NCI-H526 (cell line): ENCODE measurements at places on chromosomes 11 and 22.

- no peak for DNase-seq
These were observed 107.4 kb downstream of the PGR start for GRCh38 chr11:101022256-101022655.

DNA sequence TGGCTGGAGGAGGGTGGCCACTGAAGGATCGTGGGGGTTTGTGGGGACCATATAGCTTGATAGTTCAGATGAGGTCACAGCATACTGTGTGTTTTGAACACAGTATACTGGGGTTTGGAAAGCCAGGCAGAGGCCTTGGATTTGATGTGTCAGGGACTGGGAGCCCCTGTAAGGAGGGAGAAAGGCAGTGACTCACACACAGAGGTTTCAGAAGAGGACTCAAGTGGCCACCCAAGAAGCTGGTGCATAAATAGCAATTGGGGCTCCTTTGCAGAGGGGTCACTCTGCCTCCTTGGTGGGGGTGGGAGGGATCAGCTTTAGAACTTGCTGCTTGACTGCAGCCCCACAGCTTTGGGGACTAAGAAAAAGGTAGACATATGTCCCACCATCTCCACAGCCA is 39.3 kb downstream of the SLC5A1 start:
- DNase-seq, result no peak

DNA sequence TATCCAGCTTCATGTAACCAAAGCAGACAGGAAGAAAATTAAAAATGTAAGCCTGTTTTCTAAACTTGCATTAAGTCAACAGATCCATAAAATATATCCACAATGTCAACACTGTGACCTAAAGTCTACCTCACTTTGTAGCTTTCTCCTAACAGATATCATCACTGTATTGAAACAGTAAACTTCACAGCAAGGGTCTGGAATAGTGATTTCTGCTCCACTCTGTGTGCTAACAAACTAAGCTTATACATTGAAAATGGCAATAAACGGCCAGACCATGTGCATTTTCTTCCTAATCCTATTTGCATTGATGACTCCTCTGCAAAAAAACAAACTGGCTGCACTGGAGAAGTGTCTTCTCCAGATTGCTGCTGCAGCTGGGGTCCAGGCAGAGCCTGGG is 26.8 kb downstream of the CADM1 start:
- peak; percentile 80 for DNase-seq

DNA sequence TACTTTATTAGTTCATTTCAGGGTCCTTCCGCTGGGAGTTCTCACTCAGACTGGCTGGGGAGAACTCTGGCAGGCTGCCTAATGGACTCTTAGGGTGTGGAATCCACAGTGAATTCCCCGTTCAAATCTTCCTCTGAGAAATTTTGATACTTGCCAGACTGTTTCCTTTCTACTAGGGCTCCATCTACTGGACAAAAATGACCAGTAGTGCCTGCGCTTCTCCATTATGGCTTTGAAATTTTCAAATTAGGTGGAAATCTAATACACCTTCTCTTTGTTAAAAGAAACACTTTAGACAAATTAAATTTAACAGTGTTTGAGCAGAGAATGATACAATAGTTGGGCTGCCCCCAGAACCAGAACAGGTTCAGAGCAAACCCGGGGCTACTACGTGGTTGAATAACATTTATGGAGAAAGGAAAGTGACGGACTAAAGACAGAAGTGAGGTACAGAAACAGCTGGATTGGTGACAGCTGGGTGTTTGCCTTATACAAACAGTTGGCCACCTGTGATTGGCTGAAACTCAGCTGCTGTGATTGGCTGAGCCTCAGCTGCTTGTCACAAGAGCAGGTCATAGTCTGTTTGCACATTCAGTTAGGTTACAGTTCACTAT is 52.9 kb upstream of the FDX1 start:
- DNase-seq, result peak; percentile 96

DNA sequence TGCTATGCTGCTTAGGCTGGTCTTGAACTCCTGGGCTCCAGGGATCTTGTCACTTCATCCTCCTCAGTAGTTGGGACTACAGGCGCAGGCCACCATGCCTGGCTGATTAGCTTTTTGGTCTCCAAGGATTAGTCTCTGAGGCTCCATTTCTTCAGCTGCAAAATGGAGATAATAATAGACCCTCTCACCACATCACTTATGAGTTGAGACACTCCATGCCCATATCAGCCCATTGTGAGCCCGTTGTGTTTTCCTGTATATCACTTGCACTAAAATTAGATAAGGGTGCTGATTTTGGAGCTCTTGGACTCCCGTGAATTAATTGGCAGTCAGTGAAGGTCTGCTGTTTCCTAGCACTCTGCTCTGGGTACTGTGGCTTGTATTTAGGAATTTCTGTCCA is 36.0 kb downstream of the DEPDC5 start:
- DNase-seq, result no peak

- peak; percentile 47 for DNase-seq
These were observed 1132.1 kb upstream of the CNTN5 start for GRCh38 chr11:97888641-97889040.

DNA sequence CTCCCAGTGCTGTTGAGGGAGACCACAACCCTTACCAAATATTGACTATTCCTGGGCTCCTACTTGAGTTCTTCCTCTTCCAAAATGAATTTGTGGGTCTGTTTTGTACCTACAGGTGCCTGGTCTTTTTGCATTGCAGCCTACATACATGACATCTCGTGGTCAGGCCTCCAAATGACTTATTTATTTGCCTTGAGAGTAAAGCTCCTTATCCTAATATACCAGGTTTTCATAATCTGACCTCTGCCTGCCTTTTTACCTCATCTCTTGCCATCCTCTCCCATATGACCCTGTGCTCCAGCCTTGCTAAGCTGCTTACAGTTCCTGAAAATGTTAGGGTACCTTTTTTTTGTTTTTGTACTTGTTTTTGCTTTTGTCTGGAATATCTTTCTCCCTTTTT is 130.4 kb downstream of the UVRAG start:
- peak; percentile 3 for DNase-seq

DNA sequence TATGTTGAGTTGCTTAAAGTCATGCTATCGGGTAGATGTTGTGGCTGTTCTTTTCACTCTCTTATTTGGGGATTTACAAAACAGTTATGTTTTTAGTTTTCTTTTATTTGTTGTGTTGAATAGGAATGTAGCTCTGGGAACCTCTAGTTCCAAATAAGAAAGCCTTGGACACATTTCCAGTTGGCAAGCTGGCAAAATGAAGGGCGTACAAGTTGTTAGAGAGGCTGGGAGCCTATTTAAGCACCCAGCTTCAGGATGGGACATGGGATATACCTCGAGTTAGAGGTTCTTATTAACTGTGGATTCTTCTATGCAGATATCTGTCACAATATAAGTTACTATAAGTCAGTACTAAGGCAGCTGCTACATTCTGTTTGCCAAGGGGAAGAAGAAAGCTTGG is 22.8 kb downstream of the PPARA start:
- no peak for DNase-seq

GRCh38 chr11:118911113-118911879 is 14.4 kb downstream of the BCL9L start:
- peak; percentile 89 for DNase-seq

- DNase-seq, result no peak
These were observed 374 bp downstream of the NLRP10 start for GRCh38 chr11:7964873-7965272.

GRCh38 chr11:97557399-97557798 is 1167.6 kb downstream of the JRKL start:
- no peak for DNase-seq

- DNase-seq, result no peak
These were observed 81.8 kb upstream of the SHANK2 start for GRCh38 chr11:71334191-71334590.

DNA sequence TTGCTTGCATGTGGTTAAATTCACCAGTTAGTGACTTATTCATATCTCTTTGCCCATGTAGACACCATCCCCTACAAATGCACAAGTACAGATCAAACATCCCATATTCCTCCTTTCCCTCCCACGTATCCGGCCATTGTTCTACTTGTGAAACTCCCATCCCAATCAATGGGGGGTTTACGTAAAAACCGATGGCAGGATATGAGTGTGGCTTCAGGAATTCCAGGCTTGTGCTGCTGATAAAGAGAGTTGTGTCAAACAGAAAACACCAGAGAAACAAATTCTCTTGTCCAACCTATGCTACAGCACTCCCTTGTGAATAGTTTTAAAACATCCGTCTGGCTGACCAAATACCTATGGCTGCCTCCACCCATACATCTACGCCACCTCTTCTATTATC is 15.5 kb downstream of the FLI1 start:
- no peak for DNase-seq

- DNase-seq, result peak; percentile 3
These were observed 146.4 kb downstream of the FBXO7 start for GRCh38 chr22:32620992-32621391.

DNA sequence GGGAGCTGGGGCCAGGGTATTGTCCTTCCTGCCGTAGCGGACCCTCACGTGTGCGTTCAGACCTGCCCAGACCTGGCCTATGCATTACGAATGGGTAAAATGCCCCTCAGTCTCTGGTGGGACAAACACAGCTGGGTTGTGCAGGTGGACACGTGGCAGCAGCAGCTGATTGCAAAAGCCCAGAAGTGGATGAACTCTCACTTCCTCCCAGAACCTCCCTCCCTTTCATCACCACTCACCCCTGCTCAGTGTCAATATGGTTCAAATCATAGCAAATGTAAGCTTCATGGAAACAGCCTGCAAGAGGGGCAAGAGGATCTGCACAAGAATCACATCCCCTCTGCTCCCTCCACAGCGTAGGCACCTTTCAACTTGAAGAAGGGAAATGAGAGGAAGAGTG is 352.1 kb downstream of the OPCML start:
- no peak for DNase-seq

DNA sequence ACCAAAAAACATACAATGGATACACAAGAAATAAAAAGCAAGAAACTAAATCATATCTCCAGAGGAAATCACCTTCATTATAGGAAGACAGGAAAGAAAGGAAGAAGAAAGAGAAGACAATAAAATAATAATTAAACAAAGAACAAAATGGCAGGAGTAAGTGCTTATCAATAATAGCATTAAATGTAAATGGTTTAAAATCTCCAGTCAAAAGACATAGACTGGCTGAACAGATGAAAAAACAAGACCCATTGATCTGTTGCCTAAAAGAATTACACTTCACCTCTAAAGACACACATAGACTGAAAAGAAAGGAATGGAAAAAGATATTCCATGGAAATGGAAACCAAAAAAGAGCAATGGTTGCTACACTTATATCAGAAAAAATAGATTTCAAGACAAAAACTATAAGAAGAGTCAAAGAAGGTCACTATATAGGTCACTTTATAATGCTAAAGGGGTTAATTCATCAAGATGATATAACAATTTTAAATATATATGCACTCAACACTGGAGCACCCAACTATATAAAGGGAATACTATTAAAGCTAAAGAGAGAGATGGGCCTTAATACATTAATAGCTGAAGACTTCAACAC is 118.4 kb upstream of the SESN3 start:
- DNase-seq, result no peak

- DNase-seq, result no peak
These were observed 15.4 kb upstream of the CASTOR1 start for GRCh38 chr22:30304495-30305244.

DNA sequence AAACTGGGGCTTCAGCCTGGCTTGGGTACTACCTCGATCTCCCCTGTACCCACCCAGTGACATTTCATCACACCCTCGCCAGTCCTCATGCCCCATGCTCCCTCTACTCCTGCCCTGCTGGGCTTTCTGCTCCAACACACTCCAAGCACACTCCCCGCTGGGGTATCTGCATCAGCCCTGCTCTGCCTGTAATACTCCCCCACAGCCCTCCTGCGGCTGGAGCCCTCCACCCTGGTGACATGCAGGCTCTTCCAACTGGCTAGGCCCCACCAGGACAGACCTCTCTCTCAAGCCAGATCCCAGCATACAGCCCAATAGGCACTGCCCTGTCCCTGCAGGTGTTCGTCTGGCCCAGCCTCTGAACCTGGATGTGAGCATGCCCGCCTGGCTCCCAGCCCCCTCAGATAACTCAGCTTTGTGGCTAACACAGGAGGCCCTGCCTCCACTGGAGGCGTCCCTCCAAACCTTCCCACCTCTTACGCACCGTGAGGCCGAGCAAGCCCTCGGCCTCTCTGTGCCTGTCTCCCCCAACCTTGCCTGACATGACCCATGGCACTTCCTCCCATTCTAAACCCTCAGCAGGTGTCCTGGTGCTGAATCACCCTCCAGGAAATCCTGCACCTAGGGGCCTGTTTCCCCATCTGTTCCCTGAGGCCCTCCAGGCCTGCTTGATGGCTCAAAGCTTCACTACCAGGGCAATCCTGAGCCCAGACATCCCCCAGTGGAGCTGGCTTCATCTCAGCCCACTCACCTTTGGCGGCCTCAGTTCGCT is 33.5 kb upstream of the TXNRD2 start:
- no peak for DNase-seq

DNA sequence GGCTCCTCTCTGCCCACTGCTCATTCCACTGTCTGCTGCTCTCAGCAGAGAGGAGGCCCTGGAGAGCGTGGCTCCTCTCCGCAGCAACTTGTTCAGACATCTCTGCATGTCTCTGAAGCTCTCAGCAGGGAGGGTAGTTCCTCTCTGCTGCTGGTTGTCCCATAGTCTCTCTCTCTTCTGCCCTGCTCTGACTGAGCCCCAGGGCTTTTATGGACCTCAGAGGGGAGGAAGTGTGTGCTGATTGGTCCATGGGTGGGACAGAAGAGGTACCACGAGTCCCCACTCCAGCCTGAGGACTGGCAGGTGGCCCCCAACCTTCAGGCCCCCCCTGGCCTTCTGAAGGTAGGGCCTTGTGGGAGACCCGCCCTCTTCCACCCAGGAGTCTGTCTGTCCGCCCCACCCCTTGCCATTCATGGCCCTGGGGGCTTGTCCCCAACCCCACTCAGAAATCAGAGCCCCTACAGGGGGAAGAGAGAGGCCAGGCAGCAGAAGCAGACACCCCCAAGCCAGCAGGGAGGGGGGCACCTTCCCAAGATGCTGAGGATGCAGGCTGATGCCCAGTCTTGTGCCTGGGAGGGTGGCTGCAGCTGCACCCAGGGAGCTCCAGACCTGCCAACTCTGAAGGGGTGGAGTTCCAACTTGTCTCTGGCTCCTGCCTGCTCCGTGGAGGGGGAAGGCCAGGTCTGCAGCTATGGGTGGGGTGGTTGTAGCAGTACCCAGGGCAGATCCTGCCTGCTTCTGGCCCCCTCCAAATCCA is 35.1 kb downstream of the C11orf91 start:
- no peak for DNase-seq
